ENCODE measurements at places on chromosomes 6 and 20.

- no peak for DNase-seq
Measured at GRCh38 chr20:11838076-11838636, 79.5 kb upstream of the BTBD3 start.

DNA sequence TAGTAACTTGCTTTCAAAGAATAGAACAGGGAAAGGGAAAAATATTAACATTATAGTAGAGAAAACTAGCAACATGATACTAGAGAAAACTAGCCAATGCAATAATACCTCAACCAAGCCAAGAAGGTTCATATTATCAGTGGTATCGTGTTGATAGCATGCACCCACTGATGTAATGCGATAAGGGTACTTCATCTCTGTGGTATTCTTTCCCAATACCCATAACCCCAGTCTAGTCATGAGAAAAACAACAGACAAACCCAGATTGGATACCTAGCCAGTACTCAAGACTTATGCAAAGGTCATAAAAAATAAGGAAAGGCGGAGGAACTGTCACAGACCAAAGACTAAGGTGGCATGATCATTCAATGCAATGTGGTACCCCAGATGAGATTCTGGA, 21.0 kb downstream of the BLOC1S5 start:
- no peak for DNase-seq

- no peak for DNase-seq
Measured at GRCh38 chr6:107732461-107732860, 91.7 kb downstream of the SCML4 start.

GRCh38 chr6:144467172-144467762, 182.1 kb downstream of the UTRN start:
- no peak for DNase-seq

GRCh38 chr20:37657924-37658804, 35.7 kb upstream of the CTNNBL1 start:
- no peak for DNase-seq

- DNase-seq = no peak
Measured at GRCh38 chr6:13920552-13920951, 4.2 kb upstream of the RNF182 start.

DNA sequence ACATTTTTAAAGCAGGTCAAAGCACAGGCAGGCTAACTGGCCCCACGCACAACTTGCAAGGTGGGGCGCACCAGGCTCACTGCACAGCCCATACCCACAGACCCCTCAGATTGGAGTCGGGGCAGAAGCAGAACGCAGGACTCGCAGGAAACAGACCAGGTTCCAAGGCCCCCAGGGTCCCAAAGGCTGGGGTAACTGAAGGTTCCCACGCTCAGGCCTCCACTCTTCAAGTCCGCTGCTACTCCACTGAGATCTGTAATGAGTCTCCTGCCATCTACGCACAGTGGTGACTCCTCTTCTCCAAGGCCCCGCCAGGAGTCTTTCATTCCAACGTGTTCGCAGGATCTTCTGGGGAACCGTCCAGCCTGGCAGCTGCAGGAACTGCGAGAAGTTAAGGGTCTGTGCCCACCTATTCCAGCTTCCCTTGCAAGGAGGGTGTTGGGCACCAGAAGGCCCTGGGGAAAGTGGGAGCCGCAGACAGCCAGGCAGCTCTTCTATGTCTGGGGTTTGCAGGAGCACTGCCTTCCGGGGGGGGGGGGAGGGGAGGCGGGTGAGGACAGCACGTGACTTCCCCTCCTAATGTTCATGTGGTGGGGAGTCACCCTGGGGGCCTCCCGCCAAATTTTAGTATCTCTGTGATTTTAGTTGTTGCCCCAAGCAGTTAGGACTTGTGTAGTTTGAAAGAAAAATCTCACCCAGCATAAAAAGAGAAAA, 2.0 kb upstream of the TAF4 start:
- DNase-seq = no peak

- no peak for DNase-seq
Measured at GRCh38 chr6:1082285-1082935, 229.5 kb upstream of the FOXQ1 start.

GRCh38 chr6:98036344-98036923, 753.4 kb upstream of the MMS22L start:
- DNase-seq = no peak
